Activated T-cell treated with anti-CD3 and anti-CD28 coated beads, Interleukin-2, amount 50 U/mL, for 24 hours (primary cell): ENCODE measurements at places on chromosomes 6 and 20.

DNA sequence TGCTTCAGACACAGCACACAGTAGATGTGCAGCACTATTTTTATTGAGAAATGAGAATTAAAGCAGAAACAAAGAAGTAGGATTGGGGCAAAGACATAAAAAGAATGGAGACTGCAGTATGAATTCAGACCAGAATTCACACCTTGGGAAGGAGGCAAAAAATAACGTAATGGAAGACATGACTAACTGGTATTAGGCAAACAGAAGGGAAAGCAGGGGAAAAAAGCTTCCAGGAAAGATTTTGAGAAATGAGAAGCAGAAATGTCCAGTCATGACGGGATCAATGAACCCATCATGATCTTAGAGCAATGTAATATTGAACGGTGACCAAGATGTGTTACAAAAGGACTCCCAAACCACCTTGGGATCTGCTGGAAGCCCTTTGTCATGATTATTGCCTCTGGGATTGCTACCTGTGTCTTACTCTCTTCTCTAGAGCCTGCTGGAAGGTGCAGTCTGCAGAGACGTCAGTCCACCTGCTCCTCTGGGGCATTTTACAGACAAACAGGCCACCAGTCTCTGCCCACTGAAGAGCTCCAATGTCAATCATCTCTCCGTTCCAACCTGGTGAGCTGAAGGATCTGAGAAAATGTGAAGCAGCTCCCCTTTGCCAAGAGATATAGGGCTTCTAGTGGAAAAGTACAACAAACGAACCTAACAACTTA is 8.7 kb downstream of the NUDT3 start:
- H3K4me1 ChIP-seq = peaks cover 37% of the 10 kb centered on the region
- no peak for DNase-seq
- peak overlapping the region; percentile 30 for H3K27ac ChIP-seq
- H3K36me3 ChIP-seq = peaks cover 27% of the 10 kb centered on the region
- H3K4me3 ChIP-seq = no peak overlapping the region

DNA sequence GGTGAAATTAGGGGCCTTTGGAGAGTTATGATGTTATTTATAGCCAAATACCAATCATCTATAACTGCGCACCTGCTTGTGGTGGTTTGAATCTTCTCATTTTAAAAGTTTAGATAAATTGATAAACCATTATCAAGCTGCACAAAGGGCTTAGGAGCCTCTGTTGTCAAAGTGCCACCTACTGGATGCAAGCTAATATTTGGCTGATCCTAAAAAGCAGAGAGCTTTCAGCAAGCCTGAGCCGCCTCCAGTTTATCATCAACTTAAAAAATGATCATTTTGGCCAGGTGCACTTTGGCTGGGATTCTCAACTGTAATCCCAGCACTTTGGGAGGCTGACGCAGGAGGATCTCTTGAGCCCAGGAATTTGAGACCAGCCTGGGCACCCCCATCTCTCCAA is 58.5 kb upstream of the ATXN1 start:
- H3K36me3 ChIP-seq = no peaks in the 10 kb centered on the region
- H3K4me3 ChIP-seq = no peak overlapping the region
- peaks cover 37% of the 10 kb centered on the region for H3K27me3 ChIP-seq
- DNase-seq = no peak
- peaks cover 3% of the 10 kb centered on the region for H3K4me1 ChIP-seq

DNA sequence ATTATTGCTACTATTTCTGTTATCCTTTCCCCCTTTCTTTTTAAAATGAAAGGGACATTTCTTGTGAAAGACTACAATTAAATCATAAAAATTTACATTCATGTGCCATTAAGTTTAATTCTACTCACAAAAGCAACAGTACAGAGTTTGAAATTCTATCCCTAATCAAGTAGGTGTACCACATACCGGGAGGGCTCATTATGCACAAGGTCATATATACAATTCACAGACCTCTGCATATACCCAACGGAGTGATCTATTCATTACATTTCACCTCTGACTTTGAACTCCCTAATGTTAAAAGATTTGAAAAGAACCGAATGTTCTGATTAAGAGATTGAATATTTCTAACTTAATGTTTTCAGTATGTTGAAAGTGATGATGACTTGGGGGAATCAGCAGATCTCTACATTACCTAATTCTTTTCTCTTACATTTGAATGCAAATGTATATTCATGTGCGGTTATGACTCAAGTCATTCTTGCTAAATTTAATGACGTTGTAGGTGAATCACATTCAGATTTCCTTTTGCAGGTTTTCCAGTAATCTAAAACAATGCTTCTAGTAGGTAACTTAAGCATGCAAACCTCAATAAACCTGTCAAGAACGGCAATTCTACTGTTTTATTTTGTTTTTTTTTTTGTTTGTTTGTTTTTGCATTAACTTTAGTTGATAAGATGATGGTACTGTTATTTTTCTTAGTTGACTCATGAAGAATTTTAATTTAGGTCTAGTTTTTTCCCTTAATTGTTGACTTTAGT is 7.3 kb downstream of the EYA4 start:
- no peak overlapping the region for H3K4me3 ChIP-seq
- no peak for DNase-seq
- peaks cover 47% of the 10 kb centered on the region for H3K27me3 ChIP-seq
- no peaks in the 10 kb centered on the region for H3K4me1 ChIP-seq
- no peak overlapping the region for H3K27ac ChIP-seq

DNA sequence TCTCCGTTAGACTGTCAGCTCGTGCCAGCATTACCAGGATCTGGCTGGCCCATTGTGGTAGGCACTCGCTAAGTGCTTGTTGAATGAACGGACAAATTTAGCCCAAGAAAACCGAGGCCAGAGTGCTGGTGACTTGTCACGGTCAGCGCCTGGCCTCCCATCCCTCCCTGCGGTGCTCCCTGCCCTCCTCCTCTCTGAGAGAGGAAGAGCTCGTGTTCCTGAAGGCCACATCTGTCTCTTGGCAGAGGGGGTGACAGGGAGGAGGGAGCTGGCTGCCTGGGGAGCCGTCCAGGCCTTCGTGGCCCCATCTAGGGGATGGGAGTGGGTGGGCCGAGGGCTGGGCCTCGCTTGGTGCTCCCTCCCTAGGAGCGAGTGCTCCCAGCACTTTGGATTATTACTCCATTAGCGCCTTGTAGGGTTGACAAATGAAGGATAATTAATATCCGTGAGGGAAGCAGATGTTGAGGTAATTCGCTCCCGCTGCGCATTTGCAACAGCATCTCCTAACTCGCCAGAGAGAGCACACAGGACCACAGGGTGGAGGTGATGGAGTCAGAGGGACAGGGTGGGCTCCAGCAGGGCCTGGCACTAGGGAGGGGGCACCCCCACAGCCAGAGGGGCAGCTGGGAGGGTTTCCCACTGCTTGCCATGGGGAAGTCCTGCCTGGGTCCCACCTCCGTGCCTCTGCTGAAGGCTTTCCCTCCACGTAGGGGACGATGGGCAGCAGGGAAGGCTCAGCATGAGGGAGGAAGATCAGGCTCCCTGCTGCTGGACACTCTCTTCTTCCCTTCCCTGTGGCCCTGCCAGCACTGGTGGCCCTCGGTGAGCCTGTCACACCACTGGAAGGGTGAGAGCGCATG is 37.0 kb downstream of the VSTM2L start:
- no peaks in the 10 kb centered on the region for H3K36me3 ChIP-seq
- no peaks in the 10 kb centered on the region for H3K27me3 ChIP-seq
- DNase-seq = peak; percentile 8
- H3K27ac ChIP-seq = no peak overlapping the region
- H3K4me1 ChIP-seq = no peaks in the 10 kb centered on the region
- H3K4me3 ChIP-seq = no peak overlapping the region

GRCh38 chr6:25735261-25735660 is 19.3 kb upstream of the SLC17A4 start:
- DNase-seq = no peak
- H3K27me3 ChIP-seq = peaks cover 70% of the 10 kb centered on the region
- no peaks in the 10 kb centered on the region for H3K36me3 ChIP-seq
- H3K4me3 ChIP-seq = no peak overlapping the region

- no peaks in the 10 kb centered on the region for H3K36me3 ChIP-seq
- H3K27ac ChIP-seq = no peak overlapping the region
- no peak for DNase-seq
- H3K27me3 ChIP-seq = no peaks in the 10 kb centered on the region
Observed at GRCh38 chr20:23331450-23332350, 18.9 kb upstream of the NXT1 start.

GRCh38 chr20:32583581-32584070 is 1.5 kb downstream of the NOL4L start:
- no peaks in the 10 kb centered on the region for H3K36me3 ChIP-seq
- H3K4me1 ChIP-seq = peaks cover 48% of the 10 kb centered on the region
- H3K4me3 ChIP-seq = no peak overlapping the region

GRCh38 chr6:37481711-37482605 is 17.7 kb downstream of the CCDC167 start:
- H3K4me3 ChIP-seq = no peak overlapping the region
- H3K4me1 ChIP-seq = peaks cover 17% of the 10 kb centered on the region
- H3K27ac ChIP-seq = no peak overlapping the region
- peaks cover 75% of the 10 kb centered on the region for H3K36me3 ChIP-seq

- peak overlapping the region; percentile 80 for H3K4me3 ChIP-seq
- H3K4me1 ChIP-seq = peaks cover 61% of the 10 kb centered on the region
- DNase-seq = peak; percentile 74
- peak overlapping the region; percentile 91 for H3K27ac ChIP-seq
- no peaks in the 10 kb centered on the region for H3K36me3 ChIP-seq
Observed at GRCh38 chr6:26331218-26332073, 33.6 kb upstream of the BTN3A2 start.

DNA sequence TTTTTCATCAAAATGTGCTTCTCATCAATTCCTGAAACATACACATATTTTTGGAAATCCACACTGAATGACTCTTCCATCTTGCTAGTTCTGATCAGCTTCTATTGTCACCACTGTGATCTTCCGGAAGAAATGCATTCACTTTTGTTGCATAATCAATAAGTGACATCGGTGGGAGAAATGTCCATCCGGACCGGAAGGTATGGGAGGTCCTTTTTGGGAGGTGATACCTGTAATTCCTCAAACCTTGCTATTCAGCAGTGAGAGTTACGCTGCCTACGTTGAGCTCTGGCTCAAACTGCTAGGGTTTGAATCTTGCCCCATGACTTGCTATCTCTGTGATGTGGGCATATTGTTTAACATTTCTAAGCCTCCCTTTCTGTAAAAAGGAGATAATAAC is 16.6 kb upstream of the TFB1M start:
- H3K36me3 ChIP-seq = no peaks in the 10 kb centered on the region
- peaks cover 37% of the 10 kb centered on the region for H3K4me1 ChIP-seq
- H3K4me3 ChIP-seq = no peak overlapping the region
- H3K27me3 ChIP-seq = no peaks in the 10 kb centered on the region

DNA sequence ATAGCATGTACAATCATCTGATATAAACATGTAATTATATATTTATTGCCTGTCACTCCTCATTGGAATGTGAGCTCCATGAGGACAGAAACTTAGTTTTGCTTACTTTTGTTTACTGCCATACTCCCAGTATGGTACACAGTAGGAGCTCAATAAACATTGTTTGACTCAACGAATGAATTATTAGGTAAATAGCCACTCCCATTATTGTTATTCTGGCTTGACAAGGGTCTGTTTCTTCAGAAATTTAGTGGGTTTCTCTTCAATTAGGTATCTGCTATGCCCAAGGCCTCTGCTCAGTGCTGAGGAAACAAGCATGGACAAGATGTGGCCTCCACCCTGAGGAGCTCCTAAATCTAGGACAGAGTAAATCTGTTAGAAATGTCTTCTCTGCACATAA is 6.3 kb downstream of the BCL2L1 start:
- no peaks in the 10 kb centered on the region for H3K27me3 ChIP-seq
- peaks cover 64% of the 10 kb centered on the region for H3K4me1 ChIP-seq
- H3K4me3 ChIP-seq = peak overlapping the region; percentile 93

DNA sequence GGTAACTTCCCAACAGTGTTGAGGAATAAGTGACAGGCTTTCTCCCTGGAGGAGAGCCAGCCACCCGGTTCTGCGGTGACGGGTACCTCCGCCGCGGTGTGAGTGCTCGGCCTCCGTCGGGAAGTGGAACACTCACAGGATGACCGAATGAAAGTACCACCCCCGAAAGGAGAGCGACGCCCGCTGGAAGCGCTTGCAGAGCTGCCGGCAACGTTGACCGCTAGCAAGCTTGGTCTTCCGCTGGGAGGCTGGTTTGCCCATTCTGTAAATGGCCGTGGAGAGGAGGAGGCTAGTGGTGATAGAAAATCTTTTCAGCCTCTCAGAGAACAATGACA is 614 bp upstream of the TMEM242 start:
- peaks cover 42% of the 10 kb centered on the region for H3K4me1 ChIP-seq
- peak overlapping the region; percentile 95 for H3K27ac ChIP-seq
- H3K36me3 ChIP-seq = peaks cover 26% of the 10 kb centered on the region
- peak overlapping the region; percentile 99 for H3K4me3 ChIP-seq
- H3K27me3 ChIP-seq = peaks cover 36% of the 10 kb centered on the region

- peak overlapping the region; percentile 94 for H3K27ac ChIP-seq
- H3K4me1 ChIP-seq = peaks cover 30% of the 10 kb centered on the region
- peaks cover 13% of the 10 kb centered on the region for H3K36me3 ChIP-seq
- DNase-seq = no peak
- H3K4me3 ChIP-seq = peak overlapping the region; percentile 84
Observed at GRCh38 chr6:111258615-111259088, 171.3 kb downstream of the SLC16A10 start.

GRCh38 chr6:35569011-35569461 is 56.3 kb upstream of the TULP1 start:
- peaks cover 28% of the 10 kb centered on the region for H3K36me3 ChIP-seq
- DNase-seq = peak; percentile 56
- no peaks in the 10 kb centered on the region for H3K27me3 ChIP-seq
- H3K27ac ChIP-seq = peak overlapping the region; percentile 69
- peaks cover 6% of the 10 kb centered on the region for H3K4me1 ChIP-seq
- no peak overlapping the region for H3K4me3 ChIP-seq

- H3K27me3 ChIP-seq = no peaks in the 10 kb centered on the region
- no peaks in the 10 kb centered on the region for H3K4me1 ChIP-seq
- DNase-seq = no peak
- no peak overlapping the region for H3K4me3 ChIP-seq
- no peak overlapping the region for H3K27ac ChIP-seq
- no peaks in the 10 kb centered on the region for H3K36me3 ChIP-seq
Observed at GRCh38 chr20:22389836-22390542, 194.4 kb downstream of the FOXA2 start.

GRCh38 chr6:31621991-31622390 is 1.5 kb downstream of the PRRC2A start:
- H3K27ac ChIP-seq = peak overlapping the region; percentile 100
- DNase-seq = no peak
- no peaks in the 10 kb centered on the region for H3K27me3 ChIP-seq
- peak overlapping the region; percentile 90 for H3K4me3 ChIP-seq
- H3K36me3 ChIP-seq = peaks cover 74% of the 10 kb centered on the region

DNA sequence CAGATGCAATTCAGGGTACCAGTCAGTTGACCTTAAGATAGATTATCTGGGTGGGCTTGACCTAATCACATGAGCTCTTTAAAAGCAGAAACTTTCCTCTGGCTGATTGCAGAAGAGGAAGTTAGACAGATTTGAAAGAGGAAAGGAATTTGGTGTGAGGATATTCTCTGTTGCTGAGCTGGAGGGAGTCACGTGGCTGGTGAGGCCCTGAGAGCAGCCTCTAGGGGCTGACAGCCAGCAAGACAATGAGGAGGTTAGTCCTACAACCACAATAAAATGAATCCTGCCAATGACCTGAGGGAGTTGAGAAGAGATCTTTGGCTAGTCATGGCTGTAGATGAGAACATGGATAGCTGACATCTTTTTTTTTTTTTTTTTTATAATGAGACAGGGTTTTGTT is 87.0 kb upstream of the B3GAT2 start:
- H3K4me1 ChIP-seq = no peaks in the 10 kb centered on the region
- H3K27me3 ChIP-seq = peaks cover 3% of the 10 kb centered on the region
- DNase-seq = no peak
- no peak overlapping the region for H3K27ac ChIP-seq
- H3K36me3 ChIP-seq = no peaks in the 10 kb centered on the region

GRCh38 chr6:53862662-53863462 is 68.1 kb downstream of the LRRC1 start:
- no peak overlapping the region for H3K27ac ChIP-seq
- no peaks in the 10 kb centered on the region for H3K27me3 ChIP-seq
- DNase-seq = no peak
- peaks cover 2% of the 10 kb centered on the region for H3K4me1 ChIP-seq
- H3K4me3 ChIP-seq = no peak overlapping the region
